ENCODE measurements at places on chromosomes 13 and 19.

DNA sequence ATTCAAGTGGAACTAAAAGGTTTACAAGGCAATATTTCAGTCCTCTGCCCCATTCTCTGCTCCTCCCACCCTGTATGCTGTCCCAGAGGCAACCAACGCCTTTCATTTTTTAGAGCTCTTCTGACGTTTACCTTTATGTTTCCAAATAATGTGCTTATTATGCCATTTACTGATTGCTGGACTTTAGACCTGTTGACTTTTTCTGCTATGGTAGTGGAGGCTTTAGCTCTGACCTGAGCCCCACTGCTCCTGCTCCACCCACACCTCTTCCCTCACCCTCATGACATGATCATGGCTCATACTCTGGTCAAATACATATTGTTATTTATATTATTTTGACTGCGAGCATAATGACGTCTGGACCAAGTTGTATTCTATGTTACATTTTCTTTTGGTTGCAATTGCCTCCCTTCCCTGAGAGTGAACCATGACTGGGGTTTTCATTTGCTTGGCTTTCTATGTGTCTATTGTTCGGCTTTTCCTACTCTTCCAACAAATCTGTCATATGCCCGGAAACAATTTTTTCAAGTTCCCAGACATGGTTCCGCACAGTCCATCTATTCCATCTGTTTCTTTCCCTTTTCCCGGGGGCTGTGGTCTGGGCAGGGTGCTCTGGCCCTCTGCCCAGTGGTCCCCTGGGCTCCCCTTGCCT is 31.4 kb upstream of the GJB6 start:
- DNase-seq, result no peak

DNA sequence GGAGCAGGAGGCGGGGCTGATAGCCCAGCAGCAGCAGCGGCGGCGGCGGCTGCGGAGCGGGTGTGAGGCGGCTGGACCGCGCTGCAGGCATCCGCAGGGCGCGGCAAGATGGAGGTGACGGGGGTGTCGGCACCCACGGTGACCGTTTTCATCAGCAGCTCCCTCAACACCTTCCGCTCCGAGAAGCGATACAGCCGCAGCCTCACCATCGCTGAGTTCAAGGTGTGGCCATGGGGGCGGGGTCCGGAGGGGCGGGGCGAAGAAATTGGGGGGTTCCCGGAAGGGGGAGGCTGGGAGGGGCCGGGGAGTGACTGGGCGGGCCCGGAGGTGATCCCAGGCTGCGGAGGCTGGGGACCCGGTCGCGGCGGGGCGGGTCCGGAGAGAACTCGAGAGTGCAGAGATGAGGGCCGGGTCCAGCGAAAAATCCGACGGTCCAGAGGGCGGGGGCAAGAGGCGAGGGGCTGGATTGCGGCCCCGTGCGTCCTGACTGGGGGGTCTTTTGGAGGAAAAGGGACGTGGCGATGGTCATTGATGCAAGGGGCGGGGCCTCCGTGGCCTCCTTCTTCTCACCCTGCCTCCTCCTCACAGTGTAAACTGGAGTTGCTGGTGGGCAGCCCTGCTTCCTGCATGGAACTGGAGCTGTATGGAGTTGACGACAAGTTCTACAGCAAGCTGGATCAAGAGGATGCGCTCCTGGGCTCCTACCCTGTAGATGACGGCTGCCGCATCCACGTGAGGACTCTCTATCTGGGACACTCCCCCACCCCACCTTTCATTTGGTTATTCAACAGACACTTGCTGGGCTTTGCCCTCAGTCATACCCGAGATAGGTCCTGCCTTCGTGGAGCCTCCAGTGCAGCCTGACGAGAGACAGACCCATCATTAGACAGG is at the start of gene TBCB:
Gene TBCB, plus strand, starts transcription at position 16 of the 891 bp plus-strand sequence. Its CDS starts 93 bp downstream, at position 109.
- no peak for DNase-seq

GRCh38 chr19:4369888-4370260 is 26.5 kb downstream of the MPND start:
- DNase-seq, result peak; percentile 52

DNA sequence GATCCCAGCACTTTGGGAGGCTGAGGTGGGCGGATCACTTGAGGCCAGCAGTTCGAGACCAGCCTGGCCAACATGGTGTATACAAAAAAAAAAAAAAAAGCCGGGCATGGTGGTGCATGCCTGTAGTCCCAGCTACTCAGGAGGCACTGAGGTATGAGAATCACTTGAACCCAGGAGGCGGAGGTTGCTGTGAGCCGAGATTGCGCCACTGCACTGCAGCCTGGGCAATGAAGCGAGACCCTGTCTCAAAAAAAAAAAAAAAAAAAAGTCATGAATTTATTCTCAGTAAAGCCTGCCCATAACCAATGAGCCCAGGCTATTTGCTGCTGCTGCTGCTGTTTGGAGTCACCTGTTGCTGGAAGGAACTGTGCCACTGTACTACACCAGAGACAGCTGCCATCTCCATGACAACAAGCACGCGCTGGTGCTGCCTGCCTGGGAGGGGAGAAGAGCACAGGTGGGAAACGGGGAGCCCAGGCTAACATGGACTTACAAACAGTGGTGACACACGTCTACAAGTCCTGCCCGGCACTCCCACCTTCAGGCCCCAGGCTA is 11.3 kb downstream of the ZFR2 start:
- DNase-seq, result peak; percentile 28

GRCh38 chr13:33577007-33577406 is 240.9 kb upstream of the RFC3 start:
- DNase-seq, result no peak

DNA sequence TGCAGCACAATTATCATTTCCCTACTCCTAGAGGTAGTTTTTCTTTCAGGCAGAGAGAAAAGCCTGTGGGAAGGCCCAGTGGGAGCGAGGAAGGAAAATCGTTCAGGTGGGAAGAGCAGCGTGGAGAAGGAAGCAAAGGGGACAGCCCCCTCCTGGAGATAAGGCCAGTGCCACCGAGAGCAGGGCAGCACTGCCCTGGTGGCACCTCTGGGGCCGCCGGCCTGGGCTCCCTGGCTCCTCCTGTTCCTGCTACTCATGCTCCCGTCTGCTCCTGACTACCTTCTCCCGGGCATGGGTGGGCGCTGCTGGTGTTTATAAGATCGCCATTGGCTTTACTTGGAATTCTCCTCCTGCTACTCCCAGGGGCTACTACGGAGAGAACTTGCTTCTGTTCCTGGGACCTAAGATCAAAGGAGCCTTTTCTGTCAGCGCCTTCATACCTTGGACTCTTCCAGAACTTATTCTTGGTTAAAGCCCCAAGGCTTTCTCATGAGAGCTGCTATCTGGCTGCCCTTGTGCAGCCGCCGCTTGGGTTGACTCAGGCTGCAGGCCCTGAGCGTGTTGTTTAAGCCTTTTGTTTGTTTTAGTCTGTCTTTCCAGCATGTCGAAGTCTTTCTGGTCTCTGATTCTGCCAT is 3.7 kb upstream of the FLT1 start:
- no peak for DNase-seq

DNA sequence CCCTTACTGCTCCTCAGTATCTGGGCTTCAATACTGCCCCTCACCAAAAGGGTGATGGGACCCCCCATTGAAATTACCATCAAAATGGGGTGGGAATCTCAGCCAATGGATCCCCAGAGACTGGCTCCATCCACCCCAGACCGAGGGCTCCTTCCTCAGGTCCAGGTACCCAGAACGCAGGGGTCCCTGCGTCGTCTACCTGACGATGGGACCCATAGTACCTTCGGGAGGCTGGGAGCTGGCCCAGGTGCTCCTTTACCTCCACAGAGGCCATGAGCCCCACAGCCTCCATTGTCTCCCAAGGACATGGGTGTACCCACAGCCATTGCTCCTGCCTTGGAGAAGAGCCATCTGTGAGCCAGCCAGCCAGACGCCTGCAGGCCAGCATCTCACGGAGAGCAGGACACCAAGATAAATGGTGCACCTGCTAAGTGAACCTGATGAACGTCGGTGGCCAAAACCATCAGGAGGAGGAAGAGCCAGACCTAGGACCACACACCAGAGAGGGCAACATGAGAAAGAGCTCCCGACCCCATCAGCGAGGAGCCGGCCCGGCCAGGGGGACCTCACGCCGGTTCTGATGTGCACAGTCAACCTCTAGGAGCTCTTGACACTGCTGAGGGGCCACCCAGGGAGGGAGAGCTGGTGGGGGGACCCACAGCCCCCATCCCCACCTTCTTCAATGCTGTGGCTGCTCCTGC is 156.8 kb upstream of the SOX1 start:
- no peak for DNase-seq

- DNase-seq, result no peak
These were observed 130.9 kb downstream of the SHISA2 start for GRCh38 chr13:25920931-25921330.

DNA sequence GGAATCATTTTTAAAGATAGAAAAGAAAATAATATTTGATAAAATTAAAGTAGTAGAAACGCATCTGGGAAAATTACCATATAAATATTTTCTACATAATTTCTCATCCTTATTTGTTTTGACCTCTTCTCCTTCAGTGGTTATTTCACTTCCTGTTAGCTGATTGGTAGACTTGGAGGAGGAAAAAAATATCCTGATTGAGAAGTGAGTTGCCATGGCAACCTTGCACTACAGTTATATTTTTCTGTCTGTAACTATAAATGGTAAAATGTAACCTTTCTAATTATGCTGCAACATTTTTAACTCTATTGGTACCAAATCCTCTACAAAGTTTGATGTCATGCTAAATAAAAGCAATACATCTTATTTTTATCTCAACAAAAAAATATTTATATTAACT is 45.2 kb downstream of the SCEL start:
- no peak for DNase-seq

DNA sequence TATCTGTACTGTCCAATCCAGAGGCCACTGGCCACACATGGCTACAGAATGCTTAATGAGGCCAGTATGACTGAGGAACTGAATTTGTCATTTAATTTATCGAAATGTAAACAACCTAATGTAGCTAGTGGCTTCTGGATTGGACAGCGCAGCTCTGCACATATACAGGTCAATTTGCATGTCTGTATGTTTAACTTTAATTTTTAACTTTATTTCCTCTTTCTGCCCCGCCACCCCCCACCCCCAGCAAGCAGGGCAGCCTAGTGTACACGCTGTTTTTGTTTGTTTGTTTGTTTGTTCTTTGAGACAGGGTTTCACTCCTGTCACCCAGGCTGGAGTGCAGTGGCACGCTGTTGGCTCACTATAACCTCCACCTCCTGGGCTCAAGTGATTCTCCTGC is 15.5 kb downstream of the ZSWIM9 start:
- DNase-seq, result no peak

DNA sequence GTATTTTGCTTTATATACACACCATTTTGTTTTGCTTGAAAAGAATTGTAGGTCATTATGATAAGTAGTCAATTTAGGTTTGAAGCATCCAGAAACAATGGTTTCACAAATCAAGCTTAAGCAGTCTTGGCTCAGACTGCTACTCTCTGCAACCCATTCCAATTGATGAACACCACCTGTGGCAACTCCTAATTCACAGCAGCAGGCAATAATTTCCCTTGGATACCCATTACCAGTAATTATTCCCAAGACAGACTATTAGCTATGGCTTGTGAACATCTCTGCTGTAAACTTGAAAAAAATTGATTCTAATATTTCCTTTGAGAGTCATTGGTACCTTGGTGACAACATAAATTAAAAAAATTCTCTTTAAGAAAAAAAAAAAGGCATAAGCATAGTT is 299.3 kb upstream of the SLITRK6 start:
- no peak for DNase-seq

DNA sequence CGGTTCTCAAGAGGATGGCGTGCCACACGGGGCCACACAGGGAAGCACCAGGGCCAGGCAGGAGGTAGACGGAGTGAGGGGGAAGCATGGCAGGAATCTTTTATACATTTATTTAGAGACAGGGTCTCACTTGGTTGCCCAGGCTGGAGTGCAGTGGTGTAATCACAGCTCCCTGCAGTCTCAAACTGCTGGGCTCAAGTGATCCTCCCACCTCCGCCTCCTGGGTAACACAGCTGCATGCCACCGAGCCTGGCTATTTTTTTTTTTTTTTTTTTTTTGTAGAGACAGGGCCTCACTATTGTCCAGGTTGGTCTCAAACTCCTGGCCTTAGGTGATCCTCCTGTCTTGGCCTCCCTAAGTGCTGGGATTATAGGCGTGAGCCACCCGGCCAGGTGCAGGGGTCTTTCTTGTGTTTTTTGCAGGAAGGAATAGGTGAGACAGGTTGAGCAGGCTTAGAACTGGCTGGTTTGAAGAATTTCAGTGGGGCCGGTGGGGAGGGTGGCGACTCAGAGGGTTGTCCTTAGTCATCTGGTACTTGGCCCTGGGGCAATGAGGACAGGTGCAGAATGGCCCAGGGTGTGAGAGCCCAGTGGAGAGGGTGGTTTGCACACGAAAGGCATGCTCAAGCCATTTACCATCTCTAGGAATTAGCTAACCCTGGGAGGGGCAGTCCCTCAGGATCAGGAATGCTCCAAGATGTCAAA is 7.6 kb downstream of the SSC5D start:
- no peak for DNase-seq

DNA sequence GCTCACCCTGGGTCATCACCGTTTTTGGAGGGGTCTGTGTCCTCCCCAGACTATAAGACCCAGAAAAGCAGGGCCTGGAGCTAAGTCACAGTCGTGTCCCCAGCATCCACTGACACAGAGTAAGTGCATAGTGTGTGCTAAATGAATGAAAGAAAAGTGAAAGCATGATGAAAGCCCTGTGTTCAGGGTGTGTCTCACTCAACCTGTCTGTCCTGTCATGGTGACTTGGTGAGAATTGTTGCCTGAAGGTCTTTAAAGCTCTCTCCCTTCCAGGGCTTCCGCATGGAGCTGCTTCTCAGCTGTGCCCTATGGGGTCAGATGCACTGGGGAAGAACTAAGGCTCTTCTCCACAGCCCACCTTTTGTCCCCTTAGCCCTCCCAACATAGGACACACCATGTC is 20.5 kb upstream of the IGFL1 start:
- DNase-seq, result no peak

All from Jurkat, Clone E6-1 (cell line).